ENCODE measurements at places on chromosomes 2 and 18.
A peak's percentile ranks its signal among the peaks of the same experiment; 100 is the strongest.

GRCh38 chr2:205032093-205032551 is 486.8 kb downstream of the PARD3B start:
- no peak overlapping the region for H3K27ac ChIP-seq
- H3K36me3 ChIP-seq, result no peaks in the 10 kb centered on the region
- no peaks in the 10 kb centered on the region for H3K27me3 ChIP-seq
- no peak for DNase-seq

- H3K4me1 ChIP-seq, result peaks cover 92% of the 10 kb centered on the region
- no peaks in the 10 kb centered on the region for H3K27me3 ChIP-seq
- H3K4me3 ChIP-seq, result no peak overlapping the region
- no peak for DNase-seq
- peak overlapping the region; percentile 56 for H3K27ac ChIP-seq
- peaks cover 3% of the 10 kb centered on the region for H3K36me3 ChIP-seq
Measured at GRCh38 chr18:35047697-35048292, 6.6 kb downstream of the MAPRE2 start.

- H3K4me3 ChIP-seq, result no peak overlapping the region
- no peaks in the 10 kb centered on the region for H3K36me3 ChIP-seq
- DNase-seq, result no peak
- H3K27ac ChIP-seq, result no peak overlapping the region
- no peaks in the 10 kb centered on the region for H3K4me1 ChIP-seq
- peaks cover 51% of the 10 kb centered on the region for H3K27me3 ChIP-seq
Measured at GRCh38 chr2:85768713-85769112, 14.9 kb downstream of the ATOH8 start.

DNA sequence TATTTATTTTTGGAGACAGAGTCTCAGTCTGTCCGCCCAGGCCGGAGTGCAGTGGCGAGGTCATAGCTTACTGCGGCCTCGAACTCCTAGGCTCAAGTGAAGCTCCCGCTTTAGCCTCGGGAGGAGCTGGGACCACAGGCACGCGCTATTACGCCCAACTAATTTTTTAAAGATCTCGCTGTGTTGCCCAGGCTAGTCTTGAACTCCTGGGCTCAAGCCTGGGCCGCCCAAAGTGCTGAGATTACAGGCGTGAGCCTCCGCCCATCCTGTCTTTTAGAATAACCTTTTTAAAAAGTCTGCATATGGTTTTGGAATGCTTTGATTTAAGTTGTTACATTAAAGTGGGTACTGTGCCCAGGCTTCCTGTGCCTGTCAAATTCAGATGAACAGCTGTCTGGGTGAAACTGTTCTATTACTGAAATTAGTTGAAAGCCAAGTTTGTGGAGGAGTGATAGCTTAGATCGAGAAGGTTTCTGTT is 944 bp downstream of the RAB3GAP1 start:
- peaks cover 58% of the 10 kb centered on the region for H3K4me1 ChIP-seq
- peaks cover 12% of the 10 kb centered on the region for H3K36me3 ChIP-seq
- peak; percentile 46 for DNase-seq
- H3K4me3 ChIP-seq, result peak overlapping the region; percentile 92
- no peaks in the 10 kb centered on the region for H3K27me3 ChIP-seq

DNA sequence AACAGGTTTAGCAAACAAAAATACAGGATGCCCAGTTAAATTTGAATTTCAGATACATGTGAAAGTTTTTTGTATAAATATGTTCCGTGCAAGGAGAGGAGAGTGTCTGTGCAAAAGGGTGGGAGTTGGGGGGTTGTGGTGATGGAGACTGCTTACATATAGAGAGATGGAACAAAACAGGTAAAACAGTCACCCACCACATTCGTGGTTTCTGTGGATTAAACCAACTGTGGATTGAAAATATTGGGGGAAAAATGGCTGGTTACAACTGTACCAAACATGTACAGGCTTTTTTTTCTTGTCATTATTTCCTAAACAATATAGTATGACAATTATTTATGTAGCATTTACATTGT is 245.7 kb downstream of the TNS1 start:
- peaks cover 5% of the 10 kb centered on the region for H3K36me3 ChIP-seq
- peak overlapping the region; percentile 50 for H3K4me3 ChIP-seq
- H3K27ac ChIP-seq, result peak overlapping the region; percentile 20
- DNase-seq, result peak; percentile 21

All from activated T-cell treated with anti-CD3 and anti-CD28 coated beads, Interleukin-2, amount 50 U/mL, for 72 hours (primary cell).